ENCODE measurements at places on chromosomes 3 and 15.
A peak's percentile ranks its signal among the peaks of the same experiment; 100 is the strongest.

- no peak for DNase-seq
Measured at GRCh38 chr3:141392416-141392815, 24.1 kb downstream of the ZBTB38 start.

DNA sequence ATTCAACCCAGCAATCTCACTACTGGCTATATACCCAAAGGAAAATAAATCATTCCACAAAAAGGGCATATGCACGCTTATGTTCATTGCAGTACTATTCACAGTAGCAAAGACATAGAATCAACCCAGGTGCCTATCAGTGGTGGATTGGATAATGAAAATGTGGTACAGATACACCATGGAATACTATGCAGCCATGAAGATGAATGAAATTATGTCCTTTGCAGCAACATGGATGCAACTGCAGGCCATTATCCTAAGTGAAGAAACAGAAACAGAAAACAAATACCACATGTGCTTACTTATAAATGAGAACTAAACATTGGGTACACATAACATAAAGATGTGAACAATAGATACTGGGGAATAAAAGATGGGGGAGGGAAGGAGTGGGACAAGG lies 606.4 kb upstream of the GRM7 start:
- no peak for DNase-seq

- DNase-seq = peak; percentile 99
Measured at GRCh38 chr3:186570096-186570940, at the start of gene DNAJB11. Gene DNAJB11 (plus strand): TSS chr3:186570720. CDS start chr3:186570898, 178 bp downstream.

- DNase-seq = no peak
Measured at GRCh38 chr3:143595456-143596077, 252.7 kb downstream of the SLC9A9 start.

DNA sequence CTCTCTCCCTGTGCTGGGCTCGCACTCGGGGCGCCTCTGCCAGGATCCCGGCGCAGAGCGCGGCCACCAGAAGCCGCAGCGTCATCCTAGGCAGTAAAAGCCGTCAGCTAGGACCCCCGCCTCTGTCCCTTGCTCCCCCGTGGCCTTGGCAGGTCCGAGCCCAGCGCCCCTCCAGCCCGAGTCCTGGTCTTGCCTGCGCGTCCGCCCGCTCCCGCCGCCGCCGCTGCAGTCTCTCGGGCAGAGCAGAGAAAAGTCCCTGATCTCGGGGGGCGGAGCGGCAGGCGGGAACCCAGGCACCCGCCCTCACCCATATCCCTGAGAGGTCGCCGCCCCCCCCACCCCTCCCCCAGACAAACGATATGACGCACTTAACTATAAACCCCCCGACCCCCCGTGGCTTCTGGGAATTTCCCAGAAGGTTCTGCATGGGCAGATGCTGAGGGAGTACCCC lies at the start of gene COL7A1:
Gene COL7A1, minus strand, starts transcription at position 255 of the 451 bp plus-strand sequence. Its CDS starts 170 bp downstream, at position 85.
- no peak for DNase-seq

- DNase-seq = no peak
Measured at GRCh38 chr15:40330368-40330836, 6.9 kb downstream of the INAFM2 start.
